Activated CD8-positive, alpha-beta memory T cell treated with anti-CD3 and anti-CD28 coated beads for 4 hours (primary cell): ENCODE measurements at places on chromosomes 5 and 9.

DNA sequence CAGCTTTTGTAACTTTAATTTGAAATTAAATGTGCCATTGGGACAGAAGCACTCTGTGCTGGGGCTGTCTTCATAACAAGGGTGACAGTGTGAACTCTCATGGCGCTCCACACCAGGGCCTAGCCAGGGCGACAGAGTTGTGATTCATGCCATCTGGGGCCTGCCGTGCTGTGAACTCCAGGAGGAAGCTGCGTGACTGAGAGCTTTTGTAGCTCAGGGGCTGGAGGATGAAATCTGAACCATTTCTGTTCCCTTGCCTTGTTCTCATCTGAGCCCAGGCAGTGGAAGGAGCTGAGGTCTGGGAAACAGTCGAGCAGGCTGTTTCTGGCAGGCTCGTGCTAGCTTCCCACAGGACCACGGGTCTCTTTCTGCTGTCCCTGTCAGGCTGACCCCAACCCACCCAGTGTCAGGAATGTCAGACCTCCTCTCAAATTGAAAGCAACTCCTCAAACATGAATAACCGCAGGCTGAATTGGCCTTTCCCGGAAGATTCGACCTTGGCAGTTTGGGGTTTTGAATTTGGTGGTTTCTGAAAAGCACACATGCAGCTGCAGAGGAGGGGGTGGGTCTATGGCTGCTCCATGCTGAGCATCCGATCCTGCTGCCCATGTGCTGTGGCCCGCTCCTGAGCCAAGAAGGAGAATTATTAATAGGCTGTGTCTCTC, 69.2 kb upstream of the RPS23 start:
- DNase-seq: no peak

- no peak for DNase-seq
Measured at GRCh38 chr5:153880106-153880505, 158.6 kb downstream of the FAM114A2 start.

DNA sequence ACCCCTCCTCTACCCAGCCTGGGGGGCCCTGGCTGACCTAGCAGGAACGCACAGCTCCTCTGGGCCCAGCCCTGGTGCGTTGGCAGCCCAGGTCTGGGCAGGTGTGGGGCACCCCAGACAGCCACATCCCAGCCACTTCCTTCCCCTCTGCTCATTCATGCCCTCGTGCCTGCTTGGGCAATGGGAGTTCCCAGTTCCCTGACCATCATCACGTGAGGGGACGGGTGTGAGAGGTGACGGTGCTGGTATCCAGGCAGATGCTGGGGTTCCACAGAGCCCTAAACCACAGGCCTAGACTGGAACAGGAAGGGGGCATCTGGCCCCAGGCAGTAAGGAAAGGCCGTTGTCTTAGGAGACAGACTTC, 8.4 kb downstream of the RALGDS start:
- DNase-seq: no peak

GRCh38 chr9:2036844-2037243, 21.7 kb downstream of the SMARCA2 start:
- no peak for DNase-seq

- DNase-seq: no peak
Measured at GRCh38 chr5:161804263-161804662, 43.7 kb upstream of the GABRA1 start.

GRCh38 chr9:111992523-111992922, 95.9 kb downstream of the UGCG start:
- no peak for DNase-seq

DNA sequence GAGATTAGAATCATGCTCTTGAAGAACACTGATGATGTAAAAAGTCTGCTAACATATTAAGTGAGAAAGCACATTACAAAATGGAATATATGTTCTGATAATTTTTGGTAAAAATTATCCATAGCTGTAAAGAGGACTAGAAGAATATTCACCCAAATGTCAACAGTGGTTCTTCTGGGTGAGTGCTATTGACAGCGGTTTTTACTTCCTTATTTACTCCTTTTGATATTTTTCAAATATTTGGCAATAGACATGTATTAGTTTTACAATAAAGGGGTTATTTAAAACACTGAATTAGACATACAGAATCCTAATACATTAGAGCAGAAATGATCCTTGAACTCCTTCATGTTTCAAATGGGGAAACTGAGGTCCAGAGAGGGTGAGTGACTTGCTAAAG, 26.9 kb upstream of the MEGF9 start:
- no peak for DNase-seq

GRCh38 chr9:136629879-136630661, 32.6 kb upstream of the EGFL7 start:
- no peak for DNase-seq

GRCh38 chr9:127162864-127163365, 40.5 kb upstream of the ANGPTL2 start:
- DNase-seq: no peak

DNA sequence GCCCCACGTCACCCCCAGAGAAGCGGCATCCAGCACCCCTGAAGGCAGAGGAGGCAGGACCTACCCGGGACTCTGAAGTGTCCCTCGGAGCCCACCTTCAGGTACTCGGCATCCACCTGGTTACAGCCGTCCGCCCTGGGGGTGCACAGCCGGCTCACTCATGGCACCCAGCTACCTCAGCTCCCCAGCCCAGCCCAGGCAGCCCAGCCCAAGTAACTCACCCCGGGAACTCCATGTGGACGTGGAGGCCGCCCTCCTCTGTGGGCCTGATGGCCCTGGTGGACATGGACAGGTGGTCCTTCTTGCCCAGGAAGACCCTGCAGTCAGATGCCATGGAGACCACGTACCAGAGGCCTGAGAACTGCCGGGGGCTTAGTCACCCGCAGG, 676 bp downstream of the LCN15 start:
- no peak for DNase-seq

GRCh38 chr5:9878206-9878605, 248.1 kb upstream of the TAS2R1 start:
- DNase-seq: no peak

DNA sequence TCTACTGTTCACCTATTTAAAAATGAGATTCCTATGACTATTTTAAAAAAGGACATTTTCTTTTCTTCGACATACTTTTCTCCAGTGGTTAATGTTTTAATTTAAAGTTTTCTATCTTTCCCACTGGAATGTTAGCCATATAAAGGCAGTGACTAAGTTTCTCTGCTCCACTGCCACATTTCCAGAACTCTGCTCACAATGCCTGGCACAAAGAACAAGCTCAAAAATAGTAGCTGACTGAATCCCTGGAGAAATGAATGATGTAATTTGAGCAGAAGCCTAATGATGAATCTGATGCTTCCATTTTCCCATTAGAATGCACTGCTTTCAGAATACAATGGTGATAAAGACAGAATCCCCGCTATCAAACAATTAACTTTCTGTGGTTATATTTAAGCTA, 817.8 kb downstream of the MTRR start:
- no peak for DNase-seq

- DNase-seq: no peak
Measured at GRCh38 chr9:133894377-133895321, 97.5 kb downstream of the VAV2 start.

DNA sequence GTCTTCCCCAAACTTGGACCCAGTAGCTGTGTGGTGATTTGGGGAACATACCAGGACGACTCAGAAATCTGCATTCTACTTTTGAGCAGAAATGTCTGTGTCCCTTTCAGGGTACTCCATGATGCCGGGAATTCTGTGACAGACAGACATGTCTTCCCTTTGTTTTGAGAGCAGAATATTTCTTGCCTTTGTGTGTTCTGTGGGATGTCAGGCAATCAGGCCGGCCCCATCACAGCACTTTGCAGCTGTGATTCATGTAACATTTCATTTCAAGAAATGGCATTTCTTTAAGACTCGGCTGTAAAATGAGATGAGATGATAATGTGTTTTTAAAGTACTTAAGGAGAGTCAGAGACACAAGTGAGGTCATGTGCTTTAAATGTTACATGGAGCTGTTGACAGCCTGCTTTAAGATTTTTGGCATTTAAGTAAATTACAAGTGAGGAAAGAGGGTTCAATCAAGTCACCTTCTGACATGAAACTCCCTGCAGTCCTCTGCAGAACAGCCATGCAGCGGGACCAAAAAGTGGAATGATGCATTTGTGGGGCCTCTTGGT, 98.7 kb downstream of the SLC28A3 start:
- no peak for DNase-seq

DNA sequence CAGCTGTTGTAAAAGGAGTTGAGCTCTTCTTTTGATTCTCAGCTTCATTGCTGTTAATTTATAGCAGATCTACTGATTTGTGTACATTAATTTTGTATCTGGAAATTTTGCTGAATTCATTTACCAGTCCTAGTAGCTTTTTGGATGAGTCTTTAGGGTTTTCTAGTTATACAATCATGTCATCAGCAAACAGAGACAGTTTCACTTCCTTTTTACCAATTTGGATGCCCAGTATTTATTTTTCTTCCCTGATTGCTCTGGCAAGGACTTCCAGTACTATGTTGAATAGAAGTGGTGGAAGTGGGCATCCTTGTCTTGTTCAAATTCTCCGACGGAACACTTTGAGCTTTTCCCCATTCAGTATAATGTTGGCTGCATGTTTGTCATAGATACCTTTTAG, 398.9 kb upstream of the POU5F2 start:
- DNase-seq: no peak

DNA sequence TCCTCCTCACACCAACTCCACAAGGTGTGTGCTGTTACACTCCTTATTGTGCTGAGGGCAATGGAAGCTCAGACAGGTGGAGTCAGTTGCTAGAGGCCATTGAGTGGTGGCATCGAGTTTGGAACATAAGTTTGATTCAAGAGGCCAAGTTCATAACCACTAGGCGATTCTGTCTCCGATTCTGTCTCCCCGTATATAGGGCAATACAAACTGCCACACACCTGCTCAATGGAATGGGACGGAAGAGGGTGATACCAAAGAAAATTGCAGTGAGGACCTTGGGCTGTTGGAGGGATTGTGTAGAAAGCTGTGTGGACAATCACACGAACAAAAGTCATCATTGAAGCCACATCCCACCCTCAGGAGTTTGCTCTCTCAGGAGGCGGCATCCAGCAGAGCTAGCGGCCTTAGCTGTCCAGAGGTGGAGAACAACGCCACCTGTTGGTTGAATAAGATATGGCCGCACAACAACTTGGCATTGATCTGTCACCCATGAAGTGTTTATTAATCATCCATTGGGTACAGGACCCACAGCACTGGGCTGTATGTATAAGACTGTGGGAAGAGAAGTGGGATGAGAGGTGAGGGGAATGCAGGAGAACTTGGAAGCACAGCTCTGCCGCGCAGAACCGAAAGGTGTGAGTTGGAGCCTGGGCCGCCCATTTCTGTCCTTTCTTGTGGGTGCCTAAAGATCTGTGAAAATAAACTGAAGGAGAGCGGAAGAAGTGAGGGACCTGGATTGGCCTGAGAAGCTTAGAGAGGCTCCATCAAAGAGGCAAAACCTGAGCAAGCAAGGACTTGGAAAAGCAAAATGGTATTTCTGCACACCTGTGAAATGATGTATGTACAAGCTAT, 16.1 kb upstream of the NEUROG1 start:
- DNase-seq: peak; percentile 6

- DNase-seq: no peak
Measured at GRCh38 chr9:126114409-126114760, 212.2 kb upstream of the MVB12B start.

GRCh38 chr9:132849185-132849706, 28.8 kb downstream of the AK8 start:
- no peak for DNase-seq

DNA sequence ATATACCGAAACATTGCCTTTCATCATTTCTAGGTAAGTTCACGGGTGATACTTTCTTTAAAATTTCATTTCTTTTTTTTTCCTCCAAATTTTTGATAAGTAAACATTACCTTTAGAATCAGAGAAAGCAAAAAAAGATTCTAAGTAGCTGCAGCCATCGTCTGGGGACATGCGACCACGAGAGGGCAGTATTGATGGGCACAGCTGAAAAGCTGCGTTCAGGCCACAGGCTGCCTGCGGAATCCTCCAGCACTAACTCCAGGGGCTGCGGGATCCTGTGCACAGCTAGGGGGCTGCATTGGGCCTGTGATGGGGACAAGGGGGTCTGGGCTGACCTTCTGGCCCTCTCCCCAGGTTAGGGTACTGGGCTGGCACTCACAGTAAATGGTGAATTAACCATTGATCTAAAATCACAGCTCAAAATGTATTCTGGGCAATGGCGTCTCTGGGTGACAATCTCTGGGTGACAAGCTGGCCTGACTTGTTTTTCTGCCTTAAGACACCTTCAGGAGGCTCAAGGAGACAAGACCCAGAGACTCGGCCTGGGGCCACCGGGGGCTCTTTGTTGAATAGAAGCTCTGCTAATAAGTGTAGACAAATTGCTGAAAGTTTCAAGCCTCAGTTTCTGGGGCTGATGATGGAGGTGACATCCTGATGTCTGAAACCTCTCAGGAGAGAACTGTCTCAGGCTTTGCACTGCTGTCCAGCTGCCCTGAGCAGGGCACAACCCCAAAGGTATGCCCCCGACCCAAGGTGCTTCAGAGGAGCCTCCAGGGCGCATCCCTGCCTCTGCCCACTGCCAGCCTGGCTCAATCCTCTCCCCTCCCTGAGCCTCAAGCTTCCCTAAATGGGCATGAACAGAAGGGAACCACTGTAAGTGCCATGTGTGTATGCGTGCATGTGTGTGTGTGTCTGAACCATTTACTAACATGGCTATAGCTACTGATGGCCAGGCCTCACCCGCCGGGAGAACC, 44.3 kb upstream of the SARDH start:
- DNase-seq: peak; percentile 37

GRCh38 chr5:75648712-75649111, 37.5 kb downstream of the ANKDD1B start:
- DNase-seq: no peak

- no peak for DNase-seq
Measured at GRCh38 chr9:6040077-6040476, 24.7 kb upstream of the RANBP6 start.

DNA sequence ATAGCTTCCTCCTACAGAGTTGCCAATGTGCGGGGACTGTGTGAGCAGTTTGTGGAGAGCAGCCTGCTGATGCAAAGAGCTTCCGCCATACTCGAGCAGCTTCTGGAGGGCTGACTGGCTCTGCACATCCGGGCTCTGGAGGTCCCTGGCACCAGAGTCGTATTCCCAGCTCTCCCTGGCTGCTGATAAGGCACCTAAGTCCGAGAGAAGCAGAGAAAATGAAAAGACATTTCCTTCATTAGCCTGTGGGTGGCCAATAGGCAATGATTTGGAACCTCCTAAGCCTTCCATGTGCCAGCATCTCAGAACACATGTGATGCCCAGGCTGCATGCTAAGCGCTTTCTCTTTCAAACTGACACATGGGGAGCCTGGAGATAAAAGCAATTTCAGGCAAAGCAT, 94.3 kb downstream of the TSSK1B start:
- DNase-seq: no peak

DNA sequence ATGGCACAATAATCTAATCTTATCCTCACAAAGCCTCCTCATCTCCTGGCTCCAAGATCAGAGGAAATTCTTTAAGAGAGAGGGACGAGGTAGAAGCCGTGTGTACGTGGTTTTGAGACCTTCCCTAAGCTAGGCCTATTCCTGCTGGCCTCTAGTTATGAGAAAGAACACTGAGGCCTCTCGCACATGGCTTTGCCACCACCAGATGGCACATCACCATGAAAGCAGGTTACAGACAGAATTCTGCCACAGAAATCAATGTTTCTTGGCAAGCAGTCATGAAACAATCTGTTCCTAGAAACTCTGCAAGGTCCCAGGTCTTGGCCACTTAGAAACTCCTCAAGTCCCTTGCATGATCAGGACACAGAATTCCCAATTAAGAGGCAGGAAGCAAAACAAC, 268.2 kb upstream of the TAS2R1 start:
- DNase-seq: no peak
